ENCODE measurements at places on chromosomes 6 and 20.

GRCh38 chr6:83920017-83920416 is 60.5 kb downstream of the CYB5R4 start:
- DNase-seq = no peak

DNA sequence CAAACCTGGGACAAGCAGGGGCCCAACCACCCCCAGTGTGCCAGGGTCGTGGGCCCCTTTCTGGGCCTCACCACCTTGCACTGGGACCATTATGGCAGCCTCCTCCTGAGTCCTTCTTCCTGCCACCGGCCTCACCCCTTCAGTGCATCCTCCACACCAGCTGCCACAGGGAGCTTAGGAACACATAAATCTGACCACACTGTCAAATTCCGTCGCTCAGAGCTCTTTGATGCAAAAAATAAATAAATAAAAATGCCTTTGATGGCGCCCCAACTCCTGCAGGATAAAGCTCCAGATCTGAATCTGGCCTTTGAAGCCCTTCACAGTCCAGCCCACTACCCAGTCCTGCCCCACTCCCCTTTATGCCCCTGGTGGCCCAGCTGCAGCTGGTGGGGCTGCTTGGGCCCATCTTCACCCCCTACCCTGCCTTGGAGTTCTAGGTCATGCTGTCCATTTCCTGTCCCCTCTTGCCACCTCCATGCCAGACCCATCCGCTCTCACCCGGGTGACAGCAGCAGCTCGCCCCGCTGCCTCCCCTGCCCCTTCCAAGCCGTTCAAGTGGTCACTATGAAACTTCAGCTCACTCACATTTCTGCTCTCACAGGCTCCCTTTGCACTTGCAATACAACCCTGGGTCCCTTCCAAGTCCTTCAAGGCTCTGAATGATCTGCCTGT is 16.0 kb downstream of the MYH7B start:
- DNase-seq = no peak

DNA sequence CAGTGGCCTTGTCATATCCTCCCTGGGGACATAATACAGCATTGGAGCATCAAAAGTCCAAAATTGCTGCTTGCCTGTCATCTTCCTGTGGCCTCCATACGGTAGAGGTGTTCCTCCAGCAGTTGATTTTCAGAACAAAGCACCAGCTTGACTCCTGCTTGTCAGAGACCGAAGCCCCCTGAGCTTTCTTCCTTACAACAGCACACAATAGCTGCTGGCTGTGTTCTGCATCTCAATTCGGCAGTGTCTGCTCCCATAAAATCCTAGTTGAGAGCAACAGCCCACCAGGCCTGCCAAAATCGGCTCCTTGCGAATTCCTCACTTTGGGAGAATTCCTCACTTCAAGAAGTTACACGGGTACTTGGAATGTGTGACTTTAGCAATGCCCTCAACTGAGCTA is 372.9 kb downstream of the SAMD5 start:
- DNase-seq = no peak

DNA sequence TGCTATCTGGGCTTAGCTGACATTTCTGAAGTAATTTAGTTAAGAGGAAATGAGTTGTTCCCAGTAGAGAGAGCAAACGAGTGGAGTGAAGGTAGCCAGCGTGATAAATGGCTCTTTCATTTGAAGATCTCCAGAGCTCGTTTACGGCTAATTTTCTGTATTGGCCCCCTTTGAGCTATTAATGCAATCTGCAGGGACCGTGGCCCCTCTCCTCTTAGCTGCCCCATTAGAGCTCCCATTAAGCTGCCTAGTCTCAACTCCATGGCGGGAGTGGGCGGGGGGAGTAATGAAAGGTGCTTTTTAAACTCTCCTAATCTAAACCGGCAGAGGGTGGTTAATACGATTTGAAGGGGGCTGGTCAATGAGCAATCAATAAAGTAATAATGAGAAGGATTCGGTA is 12.5 kb downstream of the TFAP2B start:
- DNase-seq = no peak

- no peak for DNase-seq
These were observed 197.6 kb upstream of the PMEPA1 start for GRCh38 chr20:57907131-57908000.

DNA sequence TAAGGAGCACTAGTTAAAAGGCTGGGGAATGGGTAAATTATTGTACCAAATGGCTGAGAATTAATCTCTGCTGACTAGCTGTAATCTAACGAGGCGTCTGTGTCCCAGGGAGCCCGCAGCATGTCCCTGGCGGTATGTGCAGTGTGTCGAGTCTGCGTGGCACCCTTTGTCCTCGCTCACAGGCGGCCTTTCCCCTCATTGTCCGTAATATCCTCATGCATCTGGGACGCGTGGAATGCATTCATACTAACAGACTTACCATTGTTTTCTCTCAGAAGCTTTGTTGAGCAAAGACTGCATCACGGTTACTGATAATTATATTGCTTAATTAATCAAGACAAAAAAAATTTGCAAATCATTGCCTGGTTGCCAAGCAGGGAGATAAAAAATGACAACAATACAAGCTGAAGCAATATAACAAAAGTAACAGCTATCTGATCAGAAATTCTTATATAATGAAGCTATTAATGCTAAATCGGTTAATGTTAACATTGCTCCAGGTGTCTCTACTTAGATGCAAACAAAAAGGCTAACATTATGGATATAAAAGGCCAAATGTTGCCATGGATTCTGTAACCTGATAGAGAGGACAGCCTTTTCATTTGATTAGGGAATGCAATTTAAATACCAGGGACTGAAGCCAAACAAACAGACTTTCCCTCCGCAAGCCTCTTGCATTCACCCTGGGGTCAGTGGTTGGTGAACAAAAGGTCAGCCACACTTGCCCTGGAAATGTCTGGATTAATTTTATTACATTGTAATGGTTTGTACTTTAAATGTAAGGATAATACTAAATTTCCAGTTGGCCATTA is 124.8 kb downstream of the INSM1 start:
- DNase-seq = no peak

DNA sequence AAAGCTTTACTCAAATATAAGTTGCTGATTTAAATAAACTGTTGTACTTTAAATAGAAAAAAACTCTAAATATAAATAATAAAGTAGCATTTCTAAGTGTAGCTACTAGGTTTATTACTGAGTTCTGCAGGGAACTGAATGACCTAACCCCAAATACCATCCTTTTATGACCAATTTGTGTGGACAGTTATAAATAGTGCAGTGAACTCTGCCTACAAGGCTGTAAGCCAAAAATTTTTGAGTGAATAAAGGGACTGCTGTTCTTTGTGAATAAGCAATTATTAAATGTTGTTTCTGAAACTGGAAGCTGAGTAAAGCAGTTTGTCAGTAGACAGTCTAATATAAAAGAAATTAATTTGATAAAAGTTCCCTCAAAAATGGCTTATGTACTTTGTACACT is 90.8 kb upstream of the ELOVL5 start:
- DNase-seq = no peak

All from hematopoietic multipotent progenitor cell treated with erythropoietin and hydrocortisone succinate and interleukin-3 and kit ligand, for 15 days (in vitro differentiated cells).